ENCODE measurements at places on chromosomes 3 and 15.

- DNase-seq, result no peak
These were observed 23.2 kb downstream of the DCP1A start for GRCh38 chr3:53324105-53324504.

- no peak for DNase-seq
These were observed 12.3 kb upstream of the DGKG start for GRCh38 chr3:186374376-186374775.

DNA sequence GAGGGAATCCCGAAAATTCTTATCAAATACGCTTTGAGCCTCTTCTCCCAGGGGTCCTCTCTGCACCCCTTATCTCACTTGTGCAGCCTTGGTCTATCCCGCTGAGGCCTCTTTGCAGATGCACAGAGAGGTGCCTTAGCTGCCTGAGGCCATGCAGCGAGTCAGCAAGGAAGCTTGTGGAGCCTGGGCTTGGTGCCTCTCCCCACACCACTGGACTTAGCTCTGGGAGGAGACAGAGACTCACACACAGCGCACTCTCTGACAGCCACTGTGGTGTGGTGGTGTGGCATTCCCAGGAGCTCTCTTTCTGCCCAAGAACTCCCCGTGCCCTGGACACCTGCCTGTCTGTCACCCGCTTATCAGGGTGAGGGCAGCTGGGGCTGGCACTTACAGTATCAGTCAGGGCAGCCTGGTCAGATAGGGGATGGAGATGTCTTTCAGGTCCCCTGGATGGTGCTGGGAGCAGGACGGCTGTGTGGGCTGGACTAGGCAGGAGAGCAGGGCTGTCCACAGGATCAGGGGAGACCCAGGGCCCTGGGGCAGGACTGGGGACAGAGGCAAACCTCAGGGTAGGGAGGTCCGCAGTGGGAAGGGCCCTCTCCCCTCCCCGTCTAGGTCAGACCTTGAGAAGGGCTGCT lies 10.2 kb upstream of the LINGO1 start:
- no peak for DNase-seq

DNA sequence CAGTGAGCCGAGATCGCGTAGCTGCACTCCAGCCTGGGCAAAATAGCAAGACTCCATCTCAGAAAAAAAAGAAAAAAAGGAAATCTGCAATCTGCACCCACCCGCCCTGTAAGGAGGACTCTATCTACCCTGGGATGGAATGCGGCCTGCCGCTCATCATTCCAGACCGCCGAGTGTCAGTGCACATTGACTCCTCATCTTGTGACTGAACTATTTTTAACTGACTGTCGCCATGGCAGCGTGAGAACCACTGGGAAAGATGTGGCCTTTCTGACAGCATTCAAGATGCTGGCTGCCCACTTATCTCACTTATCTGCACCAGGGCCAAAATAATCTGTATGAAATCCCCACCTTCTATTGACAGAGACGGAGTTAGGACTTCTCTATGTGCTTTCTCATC lies 38.8 kb upstream of the ANKRD34C start:
- no peak for DNase-seq

GRCh38 chr15:77892335-77892734 lies 185.2 kb downstream of the TBC1D2B start:
- no peak for DNase-seq

DNA sequence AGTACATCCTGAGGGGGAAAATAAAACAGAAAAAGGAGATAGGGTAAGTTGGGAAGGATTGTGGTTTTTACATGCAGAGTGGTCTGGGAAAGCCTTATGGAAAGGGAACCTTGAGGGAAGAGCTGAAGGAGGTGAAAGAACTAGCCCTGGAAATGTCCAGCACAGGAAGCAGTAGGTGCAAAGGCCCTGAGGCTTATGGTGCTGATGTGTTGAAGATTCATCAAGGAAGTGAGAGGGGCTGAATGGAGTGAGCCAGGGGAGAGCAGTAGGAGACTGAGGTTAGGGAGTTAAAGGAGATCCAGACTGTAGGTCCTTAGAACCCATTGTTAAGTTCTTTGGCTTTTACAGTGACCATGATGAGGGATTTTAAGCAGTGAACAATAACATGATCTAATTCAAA lies 33.0 kb downstream of the ATP1B3 start:
- DNase-seq, result no peak

All from activated T-cell treated with anti-CD3 and anti-CD28 coated beads, Interleukin-2, amount 50 U/mL, for 1 hour (primary cell).